ENCODE measurements at places on chromosomes 11 and 22.

GRCh38 chr11:32034680-32035079 is 56.2 kb upstream of the RCN1 start:
- DNase-seq, result no peak
- no peaks in the 10 kb centered on the region for H3K36me3 ChIP-seq
- peaks cover 2% of the 10 kb centered on the region for H3K4me1 ChIP-seq
- peaks cover 11% of the 10 kb centered on the region for H3K27me3 ChIP-seq
- H3K27ac ChIP-seq, result no peak overlapping the region

GRCh38 chr11:15227011-15227410 is 112.3 kb downstream of the INSC start:
- no peaks in the 10 kb centered on the region for H3K36me3 ChIP-seq
- no peaks in the 10 kb centered on the region for H3K4me1 ChIP-seq

DNA sequence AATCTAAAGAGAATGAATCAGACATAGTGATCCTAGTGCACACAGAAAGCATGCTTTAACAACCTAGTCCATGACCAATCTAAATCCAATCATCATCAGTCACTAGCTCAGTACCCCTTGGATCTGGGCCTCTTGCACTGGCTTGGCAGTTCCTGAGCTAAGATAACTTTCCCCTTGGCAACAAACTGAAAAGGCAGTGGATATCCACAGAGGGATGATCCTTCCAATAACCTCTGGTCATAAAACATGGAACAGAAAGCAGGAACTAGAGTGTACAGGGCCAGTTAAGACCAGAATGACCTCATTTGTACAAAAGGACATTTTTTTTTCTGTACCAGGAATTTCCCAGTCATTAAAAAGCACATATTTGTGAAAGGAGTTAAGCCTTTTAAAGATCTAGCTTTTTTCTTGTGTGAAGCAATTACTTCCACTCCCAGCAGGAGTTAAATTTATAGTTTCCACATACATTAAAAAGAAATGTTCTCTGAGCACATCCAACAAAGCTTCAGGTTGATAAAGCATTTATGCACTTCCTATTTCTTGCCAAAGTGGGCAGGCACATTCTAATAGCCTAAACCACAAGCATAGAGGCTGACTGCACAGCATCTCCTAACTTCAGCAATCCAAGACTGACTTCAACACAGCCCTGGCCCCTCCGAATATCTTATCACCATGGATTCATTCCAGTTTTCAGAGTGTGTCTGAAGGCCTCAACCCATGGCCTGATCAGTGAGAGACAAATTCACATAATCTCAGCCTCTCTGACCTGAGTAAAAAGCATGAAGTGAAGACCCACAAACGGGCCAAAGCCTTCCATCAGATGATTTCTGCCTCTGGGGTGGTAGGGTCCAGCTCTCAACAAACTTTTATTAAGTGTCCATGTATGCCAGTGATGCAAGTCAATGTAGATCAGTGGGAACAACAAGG is 29.9 kb downstream of the GUCY1A2 start:
- no peaks in the 10 kb centered on the region for H3K36me3 ChIP-seq
- DNase-seq, result no peak

GRCh38 chr22:36541831-36542411 is 13.0 kb upstream of the EIF3D start:
- peaks cover 13% of the 10 kb centered on the region for H3K4me1 ChIP-seq
- DNase-seq, result peak; percentile 80
- peak overlapping the region; percentile 88 for H3K27ac ChIP-seq
- peak overlapping the region; percentile 36 for H3K4me3 ChIP-seq
- H3K27me3 ChIP-seq, result peaks cover 3% of the 10 kb centered on the region

GRCh38 chr11:27485930-27486773 is 13.6 kb upstream of the LGR4 start:
- no peak overlapping the region for H3K27ac ChIP-seq
- H3K4me1 ChIP-seq, result no peaks in the 10 kb centered on the region
- no peak for DNase-seq
- H3K4me3 ChIP-seq, result no peak overlapping the region
- H3K27me3 ChIP-seq, result no peaks in the 10 kb centered on the region
- peaks cover 4% of the 10 kb centered on the region for H3K36me3 ChIP-seq

Data from activated CD4-positive, alpha-beta memory T cell treated with anti-CD3 and anti-CD28 coated beads for 36 hours (primary cell).